Cerebellar cortex (tissue), 1 donor: ENCODE measurements at places on chromosomes 1 and 21.

- DNase-seq, result no peak
Measured at GRCh38 chr1:160398823-160399222, 1.5 kb upstream of the VANGL2 start.

- no peak for DNase-seq
Measured at GRCh38 chr1:31013187-31013864, 52.2 kb downstream of the PUM1 start.

- no peak for DNase-seq
Measured at GRCh38 chr1:37338658-37339057, 135.7 kb upstream of the ZC3H12A start.

DNA sequence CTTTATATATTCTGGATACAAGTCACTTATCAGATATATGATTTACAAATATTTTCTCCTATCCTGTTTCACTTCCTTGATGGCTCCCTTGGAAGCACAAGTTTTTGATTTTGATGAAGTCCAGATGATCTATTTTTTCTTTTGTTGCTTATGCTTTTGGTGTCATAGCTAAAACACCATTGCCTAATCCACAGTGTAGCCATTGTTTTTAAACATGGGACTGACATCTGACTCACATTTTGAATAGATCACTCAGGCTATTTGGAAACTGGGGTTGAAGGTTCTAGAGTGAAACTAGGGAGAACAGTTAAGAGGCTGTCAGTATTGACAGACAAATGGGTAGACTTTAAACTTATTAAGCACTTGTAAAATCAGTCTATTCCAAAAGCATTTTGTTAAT is 16.6 kb downstream of the AK4 start:
- no peak for DNase-seq

DNA sequence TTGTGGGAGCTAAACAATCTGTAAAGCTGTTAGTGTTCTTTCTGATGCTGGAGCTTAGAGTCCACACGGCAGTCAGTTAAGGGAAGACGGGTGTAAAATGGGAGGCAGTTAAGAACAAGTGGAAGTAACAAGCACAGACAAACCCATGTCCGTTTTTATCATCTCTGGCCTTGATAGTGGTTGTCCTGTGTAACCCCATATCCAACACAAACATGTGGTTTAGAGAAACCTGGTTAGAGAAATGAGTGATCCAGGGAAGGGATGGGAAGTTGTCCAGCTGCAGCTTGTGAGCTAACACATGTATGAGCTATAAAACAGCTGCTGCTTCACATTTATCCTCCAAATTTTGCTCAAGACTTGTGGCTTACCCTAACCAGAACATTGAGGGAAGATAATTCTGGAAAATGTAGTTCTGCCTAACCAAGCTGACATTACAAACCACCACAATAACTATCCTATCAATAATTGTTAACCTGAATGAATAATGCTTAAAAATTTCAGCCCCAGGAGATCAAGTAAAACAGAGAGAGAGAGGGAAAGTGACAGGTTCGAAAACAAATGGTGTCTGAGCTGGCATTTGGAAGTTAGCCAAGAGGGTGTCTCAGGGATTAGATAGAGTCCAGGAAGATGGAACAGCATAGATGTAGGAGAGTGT is 10.6 kb upstream of the C1orf162 start:
- DNase-seq, result no peak

DNA sequence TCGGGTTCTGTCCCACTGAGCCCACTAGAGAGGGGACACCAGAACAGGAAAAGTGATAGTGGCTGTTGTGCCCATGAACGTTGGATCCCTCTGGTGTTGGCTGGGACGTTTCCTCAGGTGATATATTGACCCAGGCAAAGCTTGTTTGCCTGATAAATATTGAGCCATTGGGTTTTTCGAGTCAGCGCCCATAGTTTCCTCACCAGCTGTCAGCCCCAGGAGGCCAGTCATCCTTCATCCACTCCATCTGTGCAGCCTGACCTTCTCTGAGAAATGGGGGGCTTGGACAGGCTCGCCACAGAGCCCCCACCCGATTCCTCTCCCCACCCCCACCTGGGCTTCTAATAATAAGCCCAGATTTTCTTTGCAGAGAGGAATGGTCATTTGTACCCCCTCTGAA is 13.3 kb downstream of the DISP3 start:
- DNase-seq, result no peak

- DNase-seq, result no peak
Measured at GRCh38 chr1:191876631-191877030, 281.6 kb upstream of the RGS18 start.

DNA sequence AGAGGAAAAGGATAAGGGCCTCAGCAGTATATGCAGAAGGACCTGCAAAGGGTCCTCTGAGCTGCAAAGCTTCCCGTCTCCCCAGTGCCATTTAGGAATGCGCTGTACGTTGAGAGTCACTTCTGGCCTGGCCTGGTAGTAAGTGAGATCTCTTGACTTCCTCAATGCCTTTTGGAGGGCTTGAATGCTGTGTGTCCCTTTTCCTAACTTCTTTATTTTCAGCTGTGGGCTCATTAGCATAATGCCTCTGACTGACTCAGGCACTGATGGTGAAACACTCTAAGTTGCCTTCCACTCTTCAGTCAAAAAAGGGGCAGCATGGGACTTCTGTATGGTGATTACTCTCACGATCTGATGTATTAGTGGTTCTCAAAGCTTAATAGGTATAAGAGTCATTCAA is 49.9 kb downstream of the XCL1 start:
- no peak for DNase-seq

GRCh38 chr1:156054500-156055280 is at the start of gene LAMTOR2:
TSS of gene LAMTOR2 (plus strand) at chr1:156054782. CDS start at chr1:156054890, 108 bp downstream.
- peak; percentile 98 for DNase-seq

DNA sequence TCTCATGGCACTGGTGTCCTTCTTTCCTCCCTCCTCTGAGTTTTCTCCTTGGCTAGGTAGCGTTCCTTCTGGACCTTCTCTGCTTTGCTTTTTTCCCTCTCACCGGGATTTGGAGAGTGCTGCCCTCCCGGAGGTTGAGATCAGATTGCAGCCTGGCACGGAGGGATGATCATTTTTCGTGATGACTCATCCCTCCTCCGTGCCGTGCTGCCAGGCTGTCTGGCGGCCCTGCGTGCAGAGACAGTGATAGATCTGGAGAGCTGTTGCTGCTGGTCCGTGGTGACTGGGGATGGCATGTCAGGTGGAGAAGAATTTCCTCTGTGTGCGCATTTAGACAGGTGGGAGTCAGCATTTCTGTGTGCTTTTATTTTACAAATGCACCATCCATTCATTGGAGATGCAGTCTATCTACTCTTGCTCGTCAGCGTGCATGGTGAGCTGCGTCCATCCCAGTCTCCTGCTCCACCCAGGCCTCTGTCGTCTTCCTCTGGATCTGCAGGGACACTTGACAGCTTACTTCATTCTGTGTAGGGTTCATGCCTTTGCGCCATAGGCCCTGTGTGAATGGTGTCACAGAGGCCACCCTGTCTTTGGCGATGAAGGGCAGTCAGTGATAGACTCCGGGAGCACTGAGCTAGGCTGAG is 104.4 kb downstream of the PCBP3 start:
- DNase-seq, result peak; percentile 89

GRCh38 chr21:36722370-36723368 is 23.8 kb downstream of the SIM2 start:
- no peak for DNase-seq

- DNase-seq, result no peak
Measured at GRCh38 chr1:117644696-117645311, 39.0 kb downstream of the TENT5C start.

GRCh38 chr1:41734201-41734970 is 184.3 kb downstream of the HIVEP3 start:
- DNase-seq, result no peak

- DNase-seq, result no peak
Measured at GRCh38 chr1:43632135-43632670, 17.7 kb upstream of the KDM4A start.

DNA sequence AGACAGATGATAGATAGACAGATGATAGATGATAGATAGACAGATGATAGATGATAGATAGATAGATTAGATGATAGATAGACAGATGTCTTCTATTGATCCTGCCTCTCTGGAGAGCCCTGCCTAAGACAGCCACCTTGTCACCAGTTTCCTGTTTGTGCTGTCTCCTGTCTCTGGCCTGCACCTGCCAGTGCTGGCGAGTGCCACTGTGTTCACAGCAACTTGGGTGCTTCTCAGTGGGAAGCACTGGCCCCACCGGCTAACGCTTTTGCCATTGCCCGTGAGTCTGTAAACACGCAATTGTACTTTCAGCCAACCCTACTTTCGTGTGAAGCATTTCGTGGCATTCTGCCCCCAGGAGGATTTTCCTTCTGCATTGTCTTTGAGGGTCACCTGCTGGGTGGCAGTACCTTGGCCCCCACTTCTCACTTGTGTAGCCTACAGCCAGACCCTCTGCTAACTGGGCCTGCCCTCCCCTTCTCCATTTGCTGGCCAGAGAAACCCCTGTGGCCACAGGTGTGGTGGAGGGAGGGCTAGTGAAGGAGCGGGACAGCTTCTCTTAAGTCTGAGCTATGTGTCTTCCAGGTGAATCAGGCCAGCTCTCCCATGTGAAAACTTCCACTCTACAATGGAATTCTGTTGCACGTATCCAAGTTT is 23.4 kb upstream of the PDE9A start:
- DNase-seq, result no peak

- no peak for DNase-seq
Measured at GRCh38 chr1:7549277-7550161, 221.6 kb upstream of the VAMP3 start.

DNA sequence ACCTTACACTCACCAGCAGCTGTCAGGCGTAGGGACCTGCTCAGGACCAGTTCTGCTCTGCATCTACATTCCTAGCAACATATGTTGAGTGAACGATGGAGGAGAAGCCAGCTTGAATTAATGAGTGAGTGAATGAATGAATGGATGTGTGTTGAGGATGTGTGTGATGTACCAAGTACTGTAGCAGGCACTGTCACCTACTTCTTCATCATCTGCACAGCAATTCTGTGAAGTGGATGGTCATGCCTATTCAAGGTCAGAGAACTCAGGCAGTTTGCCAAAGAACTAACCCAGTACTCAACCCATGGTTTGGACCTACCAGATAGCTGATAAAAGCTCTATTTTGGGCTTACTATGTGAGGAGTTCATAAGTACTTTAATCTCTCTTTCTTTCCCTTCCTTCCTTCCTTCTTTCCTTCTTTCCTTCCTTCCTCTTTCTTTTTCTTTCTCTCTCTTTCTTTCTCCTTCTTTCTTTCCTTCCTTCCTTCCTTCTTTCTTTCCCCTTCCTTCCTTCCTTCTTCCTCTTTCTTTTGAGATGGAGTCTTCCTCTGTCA is 56.9 kb downstream of the ATP1A1 start:
- DNase-seq, result no peak

DNA sequence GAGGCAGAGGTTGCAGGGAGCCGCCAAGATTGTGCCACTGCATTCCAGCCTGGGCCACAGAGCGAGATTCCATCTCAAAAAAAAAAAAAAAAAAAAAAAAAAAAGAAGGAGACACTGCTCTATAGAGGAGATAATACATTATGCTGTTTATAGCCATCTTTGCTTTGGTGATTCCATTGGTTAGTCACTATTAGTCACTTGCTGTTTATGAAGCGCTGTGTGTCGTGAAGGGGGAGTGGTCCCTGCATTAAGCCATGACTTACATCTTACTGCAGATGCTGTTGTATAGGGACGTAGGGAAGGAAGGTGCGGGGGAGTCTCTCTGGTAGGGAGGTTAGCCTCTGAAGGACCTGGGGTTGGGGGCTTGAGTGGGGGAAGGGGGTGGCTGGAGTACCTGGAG is 48.3 kb downstream of the HUNK start:
- DNase-seq, result no peak

GRCh38 chr1:74464037-74464436 is 48.4 kb downstream of the LRRC53 start:
- DNase-seq, result no peak

GRCh38 chr1:155086856-155087535 is 8.4 kb downstream of the EFNA3 start:
- DNase-seq, result no peak

DNA sequence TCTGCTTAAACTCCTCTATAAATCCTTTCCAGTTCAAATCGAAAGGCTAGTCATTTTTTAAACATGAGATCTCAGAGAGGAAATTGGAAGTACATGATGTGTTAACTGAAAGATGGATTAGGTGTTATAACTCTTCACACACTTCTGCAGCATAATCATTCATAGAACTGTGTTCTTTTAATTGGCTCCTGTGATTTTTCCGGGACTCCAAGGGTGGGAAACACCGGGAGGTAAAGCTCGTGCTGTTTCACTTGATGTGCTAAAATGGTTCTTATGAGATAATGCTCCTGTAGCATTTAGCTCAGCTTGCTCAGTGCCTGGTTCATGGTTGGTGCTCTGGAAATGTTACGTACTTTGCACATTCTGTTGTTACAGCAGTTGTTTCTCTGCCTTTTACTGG is 40.2 kb downstream of the CC2D1B start:
- DNase-seq, result no peak

DNA sequence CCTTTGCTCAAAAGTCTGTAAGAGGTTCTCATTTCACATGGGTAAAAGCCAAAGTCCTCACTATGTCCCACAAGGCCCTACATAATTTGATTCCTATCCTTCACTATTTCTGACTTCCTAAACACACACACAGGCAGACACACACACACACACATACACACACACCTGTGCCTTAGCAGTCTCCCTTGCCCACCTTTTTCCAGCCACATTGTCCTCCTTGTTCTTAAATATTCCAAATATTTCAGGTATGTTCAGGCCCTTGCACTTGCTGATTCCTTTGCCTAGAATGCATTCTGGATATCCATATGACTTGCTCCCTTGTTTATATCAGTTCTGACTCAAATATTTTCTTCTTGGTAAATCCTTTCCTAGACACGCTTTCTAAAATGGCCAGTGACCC is 54.6 kb downstream of the NTNG1 start:
- no peak for DNase-seq

GRCh38 chr1:115402753-115403184 is 64.7 kb upstream of the NGF start:
- DNase-seq, result no peak

- DNase-seq, result no peak
Measured at GRCh38 chr1:169989246-169989645, 85.2 kb downstream of the KIFAP3 start.

DNA sequence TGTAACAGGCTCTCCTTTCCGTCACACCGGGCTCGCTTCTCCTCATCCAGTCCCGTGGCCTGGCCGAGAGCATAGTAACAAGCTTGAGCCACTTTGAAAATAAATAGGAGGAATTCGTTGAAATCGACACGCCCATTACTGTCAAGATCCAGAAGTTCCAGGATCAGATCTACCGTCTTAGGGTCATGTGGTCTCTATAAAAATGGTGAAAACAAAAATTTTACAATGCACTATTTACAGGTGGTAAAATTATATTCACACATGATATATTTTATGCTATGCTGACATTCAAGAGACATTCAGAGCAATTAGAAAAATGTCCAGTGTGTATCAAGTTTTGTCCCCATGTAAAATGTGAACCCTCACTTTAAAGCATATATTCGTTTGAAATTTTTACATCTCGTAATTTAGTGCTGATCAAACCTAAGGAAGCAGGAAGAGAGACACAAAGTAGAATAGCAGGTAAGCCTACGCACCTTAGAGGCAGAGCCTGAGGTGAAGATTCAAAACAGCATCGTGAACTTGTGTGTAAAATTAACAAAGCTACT is 2.3 kb downstream of the TCHH start:
- no peak for DNase-seq
